Left lung (tissue), 14 donors: ENCODE measurements at places on chromosomes 13 and 19. TPM values are rescaled to one million over a fixed set of nuclear protein-coding genes. Genes with fewer than 3 reads are reported as not detected.

The TMEM221 gene
- 1.7 TPM for polyA plus RNA-seq

The SYNGR4 gene
- polyA plus RNA-seq: 0.14 TPM

The LILRB5 gene
- polyA plus RNA-seq: 4.9 TPM

The DAND5 gene
- polyA plus RNA-seq: 0.37 TPM

The MADCAM1 gene
- 11.3 TPM for polyA plus RNA-seq

- peak within 1 kb of the TSS; percentile 36 for H3K4me3 ChIP-seq
- H3K4me1 ChIP-seq: peaks cover 37% of the 10 kb centered on the region
- H3K27me3 ChIP-seq: peaks cover 94% of the 10 kb centered on the region
- DNase-seq: peak; percentile 81
- H3K27ac ChIP-seq: no peak within 1 kb of the TSS
- H3K36me3 ChIP-seq: no peaks in the 10 kb centered on the region
Observed at GRCh38 chr13:78603240-78603957, at the start of gene POU4F1. TSS of gene POU4F1 (minus strand) at chr13:78603552. CDS start at chr13:78603326, 226 bp downstream.

The CLEC17A gene
- 0.10 TPM for polyA plus RNA-seq

GRCh38 chr13:85441975-85442374 is 357.2 kb downstream of the SLITRK6 start:
- H3K27ac ChIP-seq: no peak overlapping the region
- H3K4me1 ChIP-seq: no peaks in the 10 kb centered on the region
- no peaks in the 10 kb centered on the region for H3K27me3 ChIP-seq
- DNase-seq: no peak
- no peaks in the 10 kb centered on the region for H3K36me3 ChIP-seq

The KIR2DL3 gene
- 0.23 TPM for polyA plus RNA-seq

DNA sequence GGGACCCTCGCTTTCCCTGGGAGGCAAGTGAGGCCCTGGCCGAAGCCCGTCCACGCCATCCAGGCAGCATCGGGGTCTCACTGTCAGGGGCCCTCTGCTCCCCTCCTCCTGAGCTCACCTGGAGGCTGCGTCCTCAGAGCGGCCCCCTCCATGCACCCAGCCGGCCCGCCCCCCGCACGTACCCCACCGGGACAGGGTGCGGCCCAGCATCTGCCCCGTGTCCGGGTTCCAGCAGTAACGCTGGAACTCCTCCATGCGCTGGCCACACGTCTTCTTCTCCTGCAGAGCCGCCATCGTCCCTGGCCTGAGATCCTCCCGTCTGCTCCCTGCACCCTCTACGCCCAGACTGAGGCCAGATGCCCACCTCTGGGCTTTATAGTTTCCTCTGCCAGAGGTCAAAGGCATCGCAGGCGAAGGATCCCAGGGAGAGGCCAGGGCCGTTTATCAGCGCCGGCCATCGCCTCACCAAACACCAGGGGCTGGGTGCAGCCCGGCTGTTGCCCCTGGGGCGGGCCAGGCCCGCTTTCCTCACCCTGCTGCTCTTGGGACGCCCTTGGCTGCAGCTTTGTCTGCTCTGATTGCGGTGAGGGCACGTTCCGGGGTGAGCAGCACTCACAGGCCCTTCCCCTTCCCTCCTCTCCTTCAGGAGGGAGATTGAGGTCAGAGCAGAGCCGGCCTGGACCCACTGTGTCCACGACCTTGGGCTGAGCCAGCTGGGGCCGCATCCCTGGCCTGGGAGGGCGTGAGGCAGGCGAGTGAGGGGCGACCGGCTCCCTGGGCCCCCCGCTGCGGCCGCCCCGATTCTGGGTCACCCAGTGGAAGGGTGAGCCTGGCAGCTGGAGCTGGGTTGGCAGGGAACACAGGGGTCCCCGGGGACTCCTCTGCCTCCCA is at the start of gene ATP4B:
Gene ATP4B, minus strand, starts transcription at position 348 of the 891 bp plus-strand sequence. Its CDS starts 54 bp downstream, at position 294.
- H3K27me3 ChIP-seq: no peaks in the 10 kb centered on the region
- H3K4me3 ChIP-seq: no peak within 1 kb of the TSS
- H3K36me3 ChIP-seq: no peaks in the 10 kb centered on the region
- no peaks in the 10 kb centered on the region for H3K4me1 ChIP-seq
- H3K27ac ChIP-seq: no peak within 1 kb of the TSS

The ZSCAN4 gene
- polyA plus RNA-seq: 0.17 TPM

The ZNF433 gene
- 14.4 TPM for polyA plus RNA-seq

The ZNF577 gene
- 50.9 TPM for polyA plus RNA-seq

DNA sequence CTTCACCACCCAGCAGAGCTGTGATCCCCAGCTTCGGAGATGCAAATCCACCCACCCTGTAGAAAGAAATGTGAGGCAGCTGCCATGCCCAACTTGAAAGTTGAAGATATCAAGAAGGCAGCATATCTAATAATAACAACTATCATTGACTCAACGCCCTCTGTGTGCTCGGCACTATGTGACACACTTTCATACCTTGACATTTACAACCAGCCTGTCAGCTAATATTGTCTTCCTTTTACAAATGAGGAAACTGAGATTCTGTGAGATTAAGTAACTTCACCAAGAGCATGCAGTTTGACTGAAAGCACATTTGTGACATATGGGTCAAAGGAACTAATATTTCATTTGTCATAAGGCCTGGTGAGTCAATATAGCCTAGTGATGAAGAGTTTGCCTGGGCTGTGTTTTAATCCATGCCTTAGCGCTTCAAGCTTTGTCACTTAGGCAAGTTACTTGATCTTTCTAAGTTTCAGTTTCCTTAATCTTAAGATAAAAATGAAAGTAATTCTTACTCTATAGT is 137.0 kb downstream of the FLT1 start:
- no peaks in the 10 kb centered on the region for H3K36me3 ChIP-seq
- no peak for DNase-seq
- peaks cover 5% of the 10 kb centered on the region for H3K27me3 ChIP-seq
- H3K4me3 ChIP-seq: no peak overlapping the region

GRCh38 chr13:99656092-99656745 is 154.9 kb downstream of the TM9SF2 start:
- H3K36me3 ChIP-seq: no peaks in the 10 kb centered on the region
- peak; percentile 60 for DNase-seq
- peaks cover 16% of the 10 kb centered on the region for H3K4me1 ChIP-seq
- H3K27me3 ChIP-seq: peaks cover 25% of the 10 kb centered on the region
- no peak overlapping the region for H3K4me3 ChIP-seq

The RNF225 gene
- not detected for polyA plus RNA-seq
